ENCODE measurements at places on chromosomes 7 and 10.

DNA sequence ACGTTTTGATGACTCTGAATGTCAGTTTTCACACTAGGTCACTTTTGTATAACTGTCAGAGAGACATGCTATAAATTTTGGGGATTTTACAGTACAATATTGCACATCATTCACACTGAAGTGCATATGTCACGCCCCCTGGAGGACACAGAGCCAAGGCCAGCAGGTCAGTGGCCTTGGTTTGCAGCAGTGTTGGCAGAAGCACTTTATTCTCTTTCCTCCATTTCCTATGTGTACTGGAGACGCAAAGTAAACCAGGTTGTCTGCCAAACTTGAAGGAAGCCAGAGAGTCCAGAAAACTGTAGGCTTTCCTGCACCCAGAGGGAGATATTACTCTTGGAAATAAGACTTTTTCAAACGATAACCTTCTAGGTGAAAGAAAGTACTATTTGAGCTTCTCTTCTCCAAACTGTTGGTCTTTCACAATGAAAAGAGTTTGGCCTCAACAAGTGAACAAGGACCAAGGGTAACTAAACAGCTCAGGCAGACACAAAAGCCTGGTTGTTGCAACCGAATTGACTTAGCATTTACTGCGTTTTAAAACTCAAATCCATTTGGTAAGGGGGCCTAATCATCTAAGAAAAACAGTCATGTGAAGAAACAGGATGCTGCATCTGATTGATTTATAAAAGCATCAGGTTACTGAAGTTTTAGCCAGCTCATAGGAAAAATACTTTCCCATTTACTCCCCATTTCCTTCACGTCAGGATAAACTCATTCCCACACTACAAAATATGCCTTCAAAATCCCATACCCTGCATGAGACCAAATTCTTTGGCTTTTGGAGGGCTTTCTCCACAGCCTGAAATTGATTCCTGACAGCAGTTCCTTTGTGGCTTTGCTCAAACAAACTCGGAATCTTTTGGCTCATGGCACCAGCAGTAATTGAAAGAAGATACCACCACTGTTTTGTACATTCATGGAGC, 83.0 kb upstream of the SEC61G start:
- DNase-seq = no peak

DNA sequence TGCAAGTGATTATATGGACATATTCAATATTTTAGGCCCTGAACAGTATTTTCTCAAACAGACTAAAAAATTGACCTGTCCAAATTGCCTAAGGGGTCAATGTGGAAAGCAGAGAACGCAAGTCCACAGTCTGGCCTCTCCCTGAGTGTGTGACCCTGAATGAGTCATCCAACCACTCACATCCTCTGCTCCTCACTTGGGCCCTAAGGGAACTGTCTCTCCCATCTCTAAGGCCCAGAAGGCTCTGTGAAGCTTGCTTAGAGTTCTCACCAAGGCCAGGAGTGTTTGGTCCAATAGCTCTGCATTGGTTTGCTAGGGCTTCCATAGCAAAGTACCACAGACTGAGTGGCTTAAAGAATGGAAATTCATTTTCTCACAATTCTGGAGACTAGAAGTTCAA, 155.1 kb downstream of the LSM5 start:
- DNase-seq = no peak

DNA sequence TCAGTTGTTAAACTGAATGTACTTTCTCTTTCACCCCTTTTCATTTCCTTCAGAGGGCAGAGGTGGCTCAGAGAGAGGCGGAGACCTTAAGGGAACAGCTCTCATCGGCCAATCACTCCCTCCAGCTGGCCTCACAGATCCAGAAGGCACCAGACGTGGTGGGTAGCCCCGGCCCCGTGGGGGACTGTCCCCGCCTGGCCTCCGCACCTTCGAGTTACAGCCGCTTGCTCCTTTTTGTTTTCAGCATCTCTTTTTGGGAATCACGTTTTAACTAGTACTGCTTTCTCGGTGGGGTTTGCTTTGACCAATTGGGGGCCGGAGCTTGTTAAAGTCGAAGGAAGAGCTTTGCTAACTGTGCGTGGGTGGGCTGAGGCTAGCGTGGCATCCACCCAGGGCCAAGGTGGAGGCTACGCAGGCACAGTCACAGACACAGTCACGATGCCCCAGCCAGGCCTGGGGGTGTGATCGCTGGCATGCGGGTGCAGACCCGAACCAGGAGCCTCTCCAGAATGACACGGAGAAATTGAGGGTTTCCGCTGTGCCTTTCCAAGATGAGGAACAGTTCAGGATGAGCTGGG, 116.2 kb upstream of the SH2B2 start:
- DNase-seq = no peak

DNA sequence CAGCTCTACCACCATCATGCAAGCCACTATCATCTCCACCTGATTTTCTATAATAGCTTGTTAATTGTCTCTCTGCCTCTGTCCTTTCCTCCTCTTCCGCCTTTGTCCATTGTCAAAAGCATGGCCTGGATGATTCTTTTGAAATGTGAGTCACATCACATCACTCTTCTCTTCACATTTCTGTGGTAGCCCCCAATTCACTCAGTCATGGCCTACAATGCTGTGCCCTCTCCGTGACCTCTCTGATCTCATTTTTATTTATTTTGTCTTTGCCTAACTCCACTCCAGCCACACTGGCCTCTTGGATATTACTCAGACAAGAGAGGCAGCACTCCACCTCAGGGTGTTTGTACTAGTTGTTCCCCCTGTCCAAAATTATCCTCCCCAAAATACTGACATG, 4.9 kb upstream of the ABCB4 start:
- no peak for DNase-seq

DNA sequence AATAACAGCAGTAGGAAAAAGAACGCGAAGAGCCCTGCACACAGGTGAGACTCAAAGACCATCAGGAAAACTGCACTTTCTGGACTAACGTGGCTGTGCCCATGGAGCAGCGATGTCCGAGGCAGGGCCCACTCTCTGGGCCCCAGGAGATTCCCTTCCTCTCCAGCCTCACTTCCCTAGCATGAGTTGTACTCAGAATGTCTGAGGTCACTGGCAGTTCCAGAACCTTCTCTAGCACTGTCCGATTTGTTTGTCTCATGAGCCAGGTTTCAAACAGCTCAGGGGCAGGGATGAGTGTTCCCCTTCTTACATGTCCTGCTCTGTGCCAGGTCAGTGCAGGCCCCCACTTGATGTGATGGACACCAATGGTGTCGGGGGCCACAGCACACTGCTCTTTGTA, 484.2 kb downstream of the PTPRN2 start:
- no peak for DNase-seq

Measured in vagina (tissue), 2 donors.